Right renal pelvis (tissue), 4 donors: ENCODE measurements at places on chromosomes 1 and 21. TPM values are rescaled to one million over a fixed set of nuclear protein-coding genes. Genes with fewer than 3 reads are reported as not detected.

DNA sequence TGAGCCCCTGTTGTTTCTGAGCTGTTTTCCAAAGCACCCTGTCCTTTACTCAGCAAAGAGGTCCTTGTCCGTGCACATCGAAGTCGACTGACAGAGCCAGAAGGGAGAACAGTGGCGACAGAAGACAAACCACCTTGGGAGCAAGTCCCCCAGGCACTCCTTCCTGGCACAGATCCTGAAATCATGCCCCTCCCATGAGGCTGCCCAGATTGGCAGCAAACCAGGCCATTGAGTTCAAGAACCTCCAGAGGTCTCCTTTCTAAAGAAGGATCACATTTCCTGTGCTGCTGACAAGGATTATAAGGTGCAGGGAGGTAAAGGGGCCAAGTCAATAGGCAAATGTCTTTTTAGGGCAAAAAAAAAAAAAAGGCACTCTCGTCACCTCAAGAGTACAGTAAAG is 84.7 kb upstream of the HIVEP3 start:
- no peak for DNase-seq

- DNase-seq: no peak
Measured at GRCh38 chr1:44534771-44535170, 129.7 kb downstream of the RNF220 start.

The SYNC gene
- 1.7 TPM for polyA plus RNA-seq

The TLR5 gene
- polyA plus RNA-seq: 4.6 TPM
